Adrenal gland (tissue), 19 donors: ENCODE measurements at places on chromosomes 13 and 19. TPM values are rescaled to one million over a fixed set of nuclear protein-coding genes. Genes with fewer than 3 reads are reported as not detected.

Gene LRRC63
- total RNA-seq = 0.26 TPM

Gene PRRG2
- total RNA-seq = 0.75 TPM

GRCh38 chr13:84605927-84606326, 723.7 kb upstream of the SLITRK1 start:
- DNase-seq = no peak

GRCh38 chr13:42707586-42707985, 73.8 kb upstream of the FAM216B start:
- no peak for DNase-seq

Gene WDR87
- not detected for total RNA-seq

GRCh38 chr19:35116072-35116801, 614 bp downstream of the FXYD3 start:
- no peak for DNase-seq

DNA sequence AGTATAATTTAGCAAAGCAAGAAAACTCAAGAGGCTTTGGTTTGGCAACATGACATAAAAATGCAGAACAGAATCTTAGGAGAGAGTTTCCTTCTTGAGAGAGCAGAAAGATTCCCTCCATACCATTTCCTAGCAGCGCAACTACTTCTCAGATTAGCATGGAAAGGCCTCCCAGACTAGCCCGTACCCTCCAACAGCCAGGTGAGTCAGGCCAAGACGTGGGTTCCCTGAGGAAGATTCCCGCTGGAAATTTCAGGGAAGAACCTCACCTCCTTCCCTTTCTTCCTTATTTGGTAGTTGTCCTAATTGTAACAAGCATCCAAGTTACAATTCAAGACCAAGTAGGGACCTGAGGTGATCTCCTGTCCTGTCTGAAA, 12.3 kb downstream of the COL4A2 start:
- DNase-seq = no peak

DNA sequence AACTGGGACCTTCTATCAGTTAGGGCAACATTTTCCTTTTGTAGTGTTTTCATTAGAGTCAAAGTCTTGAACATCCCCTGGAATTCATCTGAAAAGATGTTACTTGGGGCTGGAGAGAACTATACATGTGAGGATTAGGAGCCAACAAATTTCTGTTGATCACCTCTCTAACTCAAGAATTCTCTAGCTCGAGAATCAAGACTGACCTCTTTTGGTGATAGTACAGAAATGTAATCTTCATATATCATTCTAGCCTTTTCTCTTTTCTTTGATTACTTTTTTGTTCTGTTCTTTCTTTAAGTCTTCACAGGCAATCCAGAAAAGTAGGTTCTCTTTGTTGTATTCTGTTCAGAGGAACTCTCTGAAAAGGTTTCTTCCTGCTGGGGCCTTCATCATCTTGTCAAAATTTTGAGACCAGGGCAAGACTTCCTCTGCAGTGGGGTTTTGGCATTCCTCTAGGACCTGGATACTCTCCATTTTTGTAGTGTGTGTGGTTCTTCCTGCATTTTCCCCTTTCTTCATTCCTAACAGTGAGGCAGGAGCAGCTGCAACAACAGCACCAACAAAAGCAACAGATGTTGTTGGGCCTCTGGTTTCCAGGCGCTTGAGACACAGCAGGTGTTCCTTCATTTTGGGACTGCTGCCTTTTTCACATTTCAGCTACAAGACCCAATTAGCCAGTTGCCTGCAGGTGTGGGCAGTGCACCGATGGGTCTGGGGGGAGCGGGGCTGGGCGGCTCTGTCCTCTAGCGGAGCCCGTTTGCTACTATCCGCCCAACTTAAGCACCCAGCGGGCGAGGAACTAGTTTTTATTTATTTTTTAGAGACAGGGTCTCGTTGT, 26.2 kb downstream of the ELF1 start:
- DNase-seq = no peak

GRCh38 chr13:20350819-20351218, 118.7 kb upstream of the GJB6 start:
- DNase-seq = no peak

Gene NLRP11
- 0.06 TPM for total RNA-seq

- DNase-seq = no peak
Observed at GRCh38 chr13:32125221-32125689, 93.7 kb downstream of the FRY start.

DNA sequence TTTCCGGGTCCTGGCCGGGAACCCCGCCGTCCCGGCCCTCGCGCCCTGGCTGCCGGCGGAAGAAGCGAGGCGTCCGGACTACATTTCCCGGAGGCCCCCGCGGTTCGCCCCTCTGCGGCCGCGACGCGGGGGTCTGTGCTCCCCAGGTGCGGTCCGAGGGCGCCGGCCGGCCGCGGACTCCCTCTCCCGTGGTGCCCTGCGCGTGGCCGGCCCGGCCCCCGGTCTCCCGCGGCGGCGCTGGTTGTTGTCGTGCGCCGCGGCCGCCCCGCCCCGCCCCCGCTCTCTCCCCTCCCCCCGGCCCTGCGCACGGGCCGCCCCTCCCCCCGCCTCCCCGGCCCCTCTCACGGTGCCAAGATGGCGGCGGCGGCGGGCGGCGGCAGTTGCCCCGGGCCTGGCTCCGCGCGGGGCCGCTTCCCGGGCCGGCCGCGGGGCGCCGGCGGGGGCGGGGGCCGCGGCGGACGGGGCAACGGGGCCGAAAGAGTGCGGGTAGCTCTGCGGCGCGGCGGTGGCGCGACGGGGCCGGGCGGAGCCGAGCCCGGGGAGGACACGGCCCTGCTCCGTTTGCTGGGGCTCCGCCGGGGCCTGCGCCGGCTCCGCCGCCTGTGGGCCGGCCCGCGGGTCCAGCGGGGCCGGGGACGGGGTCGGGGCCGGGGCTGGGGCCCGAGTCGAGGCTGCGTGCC, at the start of gene KMT2B:
TSS of gene KMT2B (plus strand) at position 339 of the 680 bp plus-strand sequence. CDS start at position 355, 16 bp downstream.
- DNase-seq = no peak

DNA sequence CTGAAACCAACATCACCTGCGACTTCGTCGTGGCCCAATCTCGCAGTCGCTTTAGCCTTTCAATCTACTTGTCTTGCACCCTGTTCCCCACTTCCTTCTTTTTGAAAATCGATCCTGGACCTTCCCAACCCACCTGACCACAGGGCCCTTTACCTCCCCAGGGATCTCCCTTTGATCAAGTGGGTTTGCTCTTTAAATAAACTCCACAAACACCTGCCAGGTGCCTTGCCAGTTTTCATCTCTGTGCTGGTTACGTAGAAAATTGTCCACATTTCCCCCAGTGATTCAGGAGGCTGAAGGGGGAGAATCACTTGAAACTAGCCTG, 14.5 kb upstream of the RAB20 start:
- DNase-seq = no peak

Gene SCN1B
- total RNA-seq = 14.5 TPM

GRCh38 chr13:108084840-108085239, 130.5 kb downstream of the LIG4 start:
- DNase-seq = no peak

Gene VSTM1
- not detected for total RNA-seq

- DNase-seq = no peak
Observed at GRCh38 chr19:22945560-22945959, 57.4 kb downstream of the ZNF728 start.

Gene CERS1
- total RNA-seq = 0.32 TPM

DNA sequence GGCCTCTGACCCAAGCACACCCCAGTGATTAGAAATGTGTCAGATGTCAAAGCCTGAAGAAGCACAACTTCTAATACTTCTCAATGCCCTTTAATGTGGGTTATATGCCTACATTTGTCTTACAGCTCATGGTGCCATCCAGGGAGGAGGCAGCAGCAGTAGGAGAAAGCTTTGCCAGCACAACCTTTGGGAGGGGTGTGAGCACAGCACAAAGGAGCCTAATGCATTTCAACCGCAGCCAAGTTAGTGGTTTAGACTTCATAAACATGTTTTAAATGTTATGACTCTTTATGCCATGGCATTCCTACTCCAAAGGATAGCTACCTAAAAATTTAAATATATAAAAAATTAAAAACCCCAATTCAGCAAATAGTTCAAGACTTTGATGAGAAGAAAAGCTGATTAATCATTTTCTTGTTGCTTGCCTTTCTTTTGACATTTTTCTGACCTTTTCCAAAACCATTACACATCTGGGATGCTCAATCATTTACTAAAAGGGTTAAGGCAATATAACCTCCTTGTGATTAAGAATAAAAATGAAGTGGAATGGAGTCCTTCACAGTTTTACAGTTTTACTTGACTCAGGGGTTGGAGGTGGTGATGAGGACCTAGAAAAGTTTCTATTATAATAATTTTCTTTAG, 142.7 kb downstream of the DLEU7 start:
- no peak for DNase-seq

- no peak for DNase-seq
Observed at GRCh38 chr13:81383444-81383843, 1042.5 kb upstream of the SPRY2 start.

Gene C1QTNF9B
- not detected for total RNA-seq

Gene KLK12
- total RNA-seq = not detected

- no peak for DNase-seq
Observed at GRCh38 chr19:50496189-50497021, 14.6 kb downstream of the JOSD2 start.

DNA sequence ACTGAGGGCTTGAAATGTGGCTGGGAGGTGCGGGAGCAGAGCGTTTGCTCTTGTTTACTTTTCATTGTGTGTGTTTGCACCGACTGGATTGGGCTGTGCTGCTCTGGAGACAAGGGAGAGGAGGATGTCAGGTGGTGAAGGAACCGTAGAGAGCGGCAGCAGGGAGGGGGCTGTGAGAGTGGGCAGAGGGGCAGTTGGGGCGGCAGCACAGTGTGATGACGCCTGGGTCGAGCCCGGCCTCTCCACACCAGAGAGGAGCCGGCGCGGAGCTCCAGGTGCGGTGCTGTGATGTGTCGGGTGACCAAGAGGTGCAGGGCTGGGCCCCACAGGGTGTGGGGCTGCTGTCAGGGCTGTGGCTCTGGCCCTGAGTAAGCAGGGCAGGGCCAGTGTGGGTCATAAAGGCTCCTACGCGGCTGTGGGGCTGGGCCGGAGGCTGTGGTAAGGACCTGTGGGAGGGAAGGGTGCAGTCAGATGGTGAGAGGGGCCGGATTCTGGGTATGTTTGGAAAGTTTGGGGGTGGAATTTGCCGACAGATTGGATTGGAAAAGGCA, 10.5 kb downstream of the NAXD start:
- DNase-seq = no peak

DNA sequence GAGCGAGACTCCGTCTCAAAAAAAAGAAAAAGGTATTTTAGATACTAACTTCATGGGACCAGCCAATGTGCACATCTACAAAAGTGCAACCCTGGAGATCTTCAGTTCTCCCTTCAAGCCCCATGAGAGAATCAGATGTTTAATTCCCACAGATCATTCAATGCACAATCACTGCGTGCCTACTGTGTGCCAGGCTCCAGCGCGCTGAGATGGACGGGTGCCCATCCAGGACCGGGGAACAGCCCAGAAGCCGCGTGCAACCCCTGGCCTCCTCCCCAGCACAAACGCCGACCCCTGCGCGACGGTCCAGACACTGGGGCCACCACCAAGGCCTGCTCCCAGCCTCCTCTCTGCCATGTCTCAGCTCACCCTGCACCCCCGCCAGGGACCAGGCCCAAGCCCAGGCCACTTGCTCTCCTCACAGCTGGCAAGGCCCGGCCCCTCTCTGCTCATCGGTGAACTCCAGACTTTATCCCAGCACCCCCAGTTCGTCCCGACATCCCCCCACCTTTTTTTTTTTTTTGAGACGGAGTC, 5.3 kb downstream of the BTBD2 start:
- no peak for DNase-seq

DNA sequence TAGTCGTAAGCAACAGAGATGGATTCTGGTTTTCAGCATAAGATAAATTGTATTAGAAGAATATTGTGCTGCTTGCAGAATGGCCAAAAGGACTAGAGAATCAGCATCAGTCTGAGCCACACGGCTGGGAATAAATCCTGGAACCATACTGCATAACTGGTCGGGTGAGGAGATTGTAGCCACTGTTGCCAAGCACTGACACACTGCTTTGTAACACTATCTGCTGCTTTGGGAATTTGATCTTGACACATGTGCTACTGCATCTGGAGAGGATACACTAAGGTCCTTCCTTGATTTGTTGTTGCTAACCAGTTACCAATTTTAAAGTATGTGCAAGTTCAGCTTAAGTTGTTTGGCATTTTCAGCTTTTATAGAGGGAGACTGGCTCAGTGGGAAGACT, 1.9 kb downstream of the HNRNPA1L2 start:
- no peak for DNase-seq

Gene AP2S1
- 165 TPM for total RNA-seq

Gene FSD1
- total RNA-seq = not detected

DNA sequence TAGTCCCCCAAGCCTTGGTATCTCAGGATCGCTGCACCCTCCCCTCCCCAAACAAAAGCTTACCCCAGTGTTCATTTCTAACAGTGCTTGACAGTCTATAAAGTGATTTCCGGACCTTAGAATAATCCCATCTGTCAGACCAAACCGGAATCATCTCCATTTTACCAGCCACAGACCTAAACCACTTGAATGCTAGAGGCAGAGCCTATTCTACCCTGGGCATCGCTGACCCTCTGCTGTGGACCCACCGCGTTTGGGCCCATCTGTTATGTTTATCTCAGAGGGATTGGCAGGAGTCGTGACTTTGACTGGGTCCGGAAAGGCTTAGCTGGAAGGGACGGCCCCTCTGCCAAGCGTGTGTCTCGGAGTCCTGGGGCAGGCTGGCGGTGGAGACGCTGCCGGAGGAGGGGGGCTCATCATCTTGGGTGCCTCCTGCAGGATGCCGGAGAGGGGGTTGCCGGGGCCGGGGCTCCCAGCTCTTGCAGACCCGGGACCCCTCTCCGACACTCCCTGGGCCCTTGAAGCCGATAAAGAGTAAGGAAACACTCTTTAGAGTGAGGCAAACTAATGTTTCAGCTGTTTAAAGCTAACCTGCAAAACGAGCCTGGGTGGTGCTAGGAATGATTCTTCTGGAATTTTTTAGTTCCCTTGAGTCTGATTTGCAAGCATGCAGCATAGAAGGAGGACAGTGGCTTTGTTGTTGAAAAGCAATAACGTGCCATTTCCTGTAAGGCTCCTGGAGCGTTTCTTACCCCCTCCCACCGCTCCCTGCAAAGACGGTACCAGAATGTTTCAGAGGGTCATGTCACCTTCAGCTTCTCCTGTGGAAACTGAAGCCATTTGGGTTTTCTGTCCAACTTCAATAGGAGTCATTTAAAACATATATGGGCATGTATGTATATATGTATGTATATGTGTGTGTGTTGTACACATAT, 1.3 kb downstream of the SLC25A42 start:
- DNase-seq = no peak

Gene SUGP1
- 69.7 TPM for total RNA-seq

DNA sequence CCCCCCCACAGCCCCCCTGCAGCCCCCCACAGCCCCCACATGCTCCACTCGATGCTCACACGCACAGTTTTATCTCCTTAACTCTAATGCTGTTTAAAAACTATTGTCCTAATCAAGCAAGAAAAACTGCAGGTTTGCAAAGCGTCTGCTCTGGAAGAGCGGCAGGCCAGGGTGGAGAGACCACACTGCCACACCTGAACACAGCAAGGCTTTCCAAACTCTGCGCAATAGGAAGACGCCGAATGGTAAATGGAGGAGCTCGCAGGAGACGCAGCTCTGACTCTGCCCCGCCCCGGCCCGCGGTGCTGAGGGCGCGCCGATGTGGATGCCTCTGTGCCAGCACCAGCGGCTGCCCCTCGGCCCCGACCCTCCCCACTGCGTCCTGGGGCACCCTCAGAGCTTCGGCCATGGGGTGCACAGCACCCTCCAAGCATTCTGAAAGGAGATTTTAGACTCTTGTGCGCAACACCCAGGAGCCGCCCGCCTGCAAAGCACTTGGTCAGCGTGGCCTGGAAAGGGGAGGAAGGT, 32.4 kb downstream of the RASA3 start:
- no peak for DNase-seq
